Stimulated activated CD4-positive, alpha-beta T cell treated with anti-CD3 and anti-CD28 coated beads, Interleukin-15, amount 100 ng/mL, for 1 hour (primary cell): ENCODE measurements at places on chromosomes 12 and 14.

DNA sequence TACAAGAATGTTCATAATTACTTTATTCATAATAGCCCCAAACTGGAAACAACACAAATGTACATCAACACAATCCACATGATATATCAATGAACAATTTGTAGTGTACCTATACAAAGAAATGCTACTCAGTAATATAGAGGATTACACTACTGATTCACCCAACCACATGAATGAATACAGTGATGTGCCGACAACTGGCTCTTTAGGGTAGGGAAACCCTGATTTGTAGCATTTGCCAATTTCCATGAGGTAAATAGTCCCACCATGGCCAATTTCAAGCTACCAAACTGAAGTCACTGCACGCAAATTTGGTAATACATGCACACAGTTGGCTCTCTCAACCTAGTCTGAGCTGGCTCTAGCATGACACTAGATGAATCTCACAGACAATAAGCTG is 190.4 kb upstream of the KRR1 start:
- no peak for DNase-seq

GRCh38 chr12:50984586-50985298 is 32.4 kb downstream of the HIGD1C start:
- DNase-seq: no peak

DNA sequence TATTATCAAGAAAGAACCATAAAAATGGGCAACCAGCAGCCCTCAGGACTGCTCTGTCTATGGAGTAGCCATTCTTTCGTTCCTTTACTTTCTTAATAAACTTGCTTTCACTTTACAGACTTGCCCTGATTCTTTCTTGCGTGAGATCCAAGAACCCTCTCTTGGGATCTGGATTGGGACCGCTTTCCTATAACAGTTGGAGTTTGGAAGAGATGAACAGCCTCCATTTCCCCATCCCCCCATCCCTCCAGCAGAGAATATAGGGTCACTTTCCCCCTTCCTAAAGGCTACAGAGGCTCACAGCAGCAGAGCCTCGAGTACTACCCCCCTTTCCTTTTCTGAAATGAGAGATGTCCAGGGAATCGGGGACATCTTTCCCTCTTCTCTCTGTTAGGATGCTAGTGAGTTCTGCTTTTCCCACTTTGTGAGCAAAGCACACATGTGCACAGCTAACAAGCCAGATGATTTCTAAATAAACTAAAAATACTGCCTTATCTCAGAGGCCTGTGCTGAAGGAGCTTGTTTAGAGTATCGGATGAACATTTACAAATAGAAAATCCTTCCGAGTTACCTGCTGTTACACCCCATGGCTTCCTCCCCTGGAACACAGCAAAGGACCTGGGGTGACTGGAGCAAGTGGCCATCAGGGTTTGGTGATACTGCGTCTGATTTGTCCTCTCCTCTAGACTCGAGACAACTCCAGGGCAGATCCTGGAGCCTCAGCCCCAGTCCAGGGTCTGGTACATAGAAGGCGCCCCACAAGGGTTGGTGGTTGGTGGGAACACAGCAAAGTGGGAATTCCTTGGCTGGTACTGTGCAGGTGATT is 144.2 kb downstream of the SLC38A6 start:
- DNase-seq: no peak

DNA sequence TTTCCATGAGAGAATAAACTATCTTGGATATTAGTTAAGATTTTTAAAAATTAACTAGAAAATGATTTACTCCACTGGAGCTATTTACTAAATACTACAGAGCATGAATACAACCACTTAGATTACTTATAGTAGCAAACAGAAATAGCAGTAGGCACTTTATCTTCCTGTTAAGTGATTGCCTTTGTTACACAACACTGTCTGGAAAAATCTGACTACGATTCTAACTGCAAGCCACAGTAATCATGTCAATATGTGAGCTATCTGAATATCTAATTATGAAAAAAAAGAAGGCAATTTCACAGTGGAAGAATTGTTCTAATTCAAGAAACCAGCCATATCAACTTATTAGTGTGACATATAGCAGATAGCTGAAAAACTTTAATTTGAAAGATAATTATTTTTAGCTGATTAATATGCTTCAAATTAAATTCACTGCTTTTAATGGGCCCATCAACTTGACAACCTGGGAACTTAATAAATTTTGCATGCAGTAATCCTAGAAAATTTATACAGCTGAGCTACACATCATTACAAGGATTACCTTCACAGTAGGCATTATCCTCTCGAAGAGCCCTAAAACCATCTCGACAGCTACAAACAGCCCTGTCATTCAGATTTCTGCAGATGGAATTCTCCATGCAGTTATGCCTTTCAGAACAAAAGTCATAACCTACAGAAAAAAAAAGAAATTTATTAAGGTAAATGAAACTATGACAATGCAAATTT is 172.8 kb downstream of the NELL2 start:
- DNase-seq: no peak

DNA sequence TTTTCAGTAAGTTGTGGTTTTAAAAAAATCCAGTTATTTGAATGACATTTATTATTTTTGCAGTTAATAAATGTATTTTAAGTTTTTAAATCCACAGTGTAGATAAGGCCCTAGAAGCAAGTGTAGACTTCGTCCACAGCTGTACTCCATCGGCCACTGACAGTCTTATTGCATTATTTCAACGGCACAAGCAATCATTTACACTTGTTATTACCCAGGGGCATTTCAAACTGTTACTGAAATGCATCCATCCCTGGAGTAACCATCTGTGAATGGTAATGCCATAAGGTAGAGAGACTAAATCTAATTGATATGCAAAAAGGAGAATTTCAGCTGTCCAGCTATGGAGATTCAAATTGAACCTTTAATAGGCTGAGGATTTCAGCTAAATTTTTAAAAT is 48.4 kb downstream of the BICD1 start:
- DNase-seq: no peak

- DNase-seq: no peak
Observed at GRCh38 chr12:47393403-47393790, 312.4 kb downstream of the RPAP3 start.

DNA sequence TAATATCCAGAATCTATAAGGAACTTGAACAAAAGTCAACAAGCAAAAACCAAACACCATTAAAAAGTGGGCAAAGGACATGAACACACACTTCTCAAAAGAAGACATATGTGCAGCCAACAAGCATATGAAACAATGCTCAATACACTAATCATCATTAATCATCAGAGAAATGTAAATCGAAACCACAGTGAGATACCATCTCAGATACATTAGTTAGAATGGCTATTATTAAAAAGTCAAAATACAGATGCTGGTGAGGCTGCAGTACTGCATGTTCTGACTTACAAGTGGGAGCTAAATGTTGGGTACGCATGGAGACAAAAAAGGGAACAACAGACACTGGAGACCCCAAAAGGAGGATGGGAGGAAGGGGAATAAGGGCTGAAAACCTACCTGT is 67.1 kb downstream of the BLTP3B start:
- DNase-seq: no peak

DNA sequence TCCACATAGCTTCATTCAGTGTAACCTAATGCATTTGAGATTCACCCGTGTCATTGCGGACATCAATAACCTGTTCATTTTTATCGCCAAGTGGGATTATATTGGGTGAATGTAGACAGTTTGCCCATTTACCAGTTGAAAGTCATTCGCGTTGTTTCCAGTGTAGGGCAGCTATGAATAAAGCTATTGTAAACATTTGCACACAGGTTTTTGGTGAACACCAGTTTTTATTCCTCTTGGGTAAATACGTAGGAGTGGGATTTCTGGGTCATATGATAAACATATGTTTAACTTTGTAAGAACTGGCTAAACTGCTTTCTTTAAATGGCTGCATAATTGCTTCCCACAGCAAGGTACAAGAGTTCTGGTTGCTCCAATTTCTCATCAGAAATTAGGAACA is 33.6 kb downstream of the C14orf132 start:
- DNase-seq: no peak
